RPMI8226 (cell line): ENCODE measurements at places on chromosomes 2 and 18.
A peak's percentile ranks its signal among the peaks of the same experiment; 100 is the strongest.

- no peak for DNase-seq
These were observed 105.1 kb upstream of the HS6ST1 start for GRCh38 chr2:128423788-128424165.

DNA sequence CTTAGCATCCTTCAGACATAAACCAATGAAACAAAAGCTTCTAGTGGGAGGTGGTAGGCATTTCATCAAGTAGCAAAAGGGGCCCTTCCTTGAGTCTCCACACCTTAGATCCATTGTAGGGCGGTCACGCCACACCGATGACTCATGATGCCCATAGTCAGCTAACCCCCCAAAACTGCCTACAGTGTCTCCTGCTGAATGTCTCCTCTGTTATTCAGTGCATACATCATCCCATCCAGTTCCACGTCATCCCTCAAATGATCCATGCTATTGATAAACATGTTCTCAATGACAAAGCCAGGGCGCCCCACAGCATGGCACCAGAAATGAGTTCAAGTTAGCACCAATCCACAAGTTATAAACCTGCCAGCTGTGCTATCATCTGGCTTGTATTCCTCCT lies 57.4 kb upstream of the ACKR3 start:
- no peak for DNase-seq

- no peak for DNase-seq
These were observed 79.3 kb upstream of the GLI2 start for GRCh38 chr2:120656273-120656950.

DNA sequence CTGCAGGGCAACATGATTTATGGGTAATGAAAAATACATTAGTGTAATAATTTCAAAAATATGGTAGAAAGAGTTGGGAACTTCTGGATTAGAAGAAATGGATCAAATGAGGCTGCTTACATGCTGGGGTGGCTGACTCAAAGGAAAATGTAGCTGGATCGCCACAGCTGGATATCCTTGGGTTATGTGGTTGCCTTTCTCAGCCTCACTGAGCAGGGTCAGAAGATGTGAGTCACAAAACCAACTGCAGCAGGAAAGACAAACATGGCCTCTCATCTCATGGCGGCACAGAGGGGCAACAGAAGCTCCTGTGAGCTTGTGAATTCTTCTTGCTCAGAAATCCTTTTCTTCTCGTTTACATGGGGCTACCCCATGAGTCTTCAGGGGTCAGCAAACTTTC lies 317.1 kb upstream of the SPRED2 start:
- no peak for DNase-seq

DNA sequence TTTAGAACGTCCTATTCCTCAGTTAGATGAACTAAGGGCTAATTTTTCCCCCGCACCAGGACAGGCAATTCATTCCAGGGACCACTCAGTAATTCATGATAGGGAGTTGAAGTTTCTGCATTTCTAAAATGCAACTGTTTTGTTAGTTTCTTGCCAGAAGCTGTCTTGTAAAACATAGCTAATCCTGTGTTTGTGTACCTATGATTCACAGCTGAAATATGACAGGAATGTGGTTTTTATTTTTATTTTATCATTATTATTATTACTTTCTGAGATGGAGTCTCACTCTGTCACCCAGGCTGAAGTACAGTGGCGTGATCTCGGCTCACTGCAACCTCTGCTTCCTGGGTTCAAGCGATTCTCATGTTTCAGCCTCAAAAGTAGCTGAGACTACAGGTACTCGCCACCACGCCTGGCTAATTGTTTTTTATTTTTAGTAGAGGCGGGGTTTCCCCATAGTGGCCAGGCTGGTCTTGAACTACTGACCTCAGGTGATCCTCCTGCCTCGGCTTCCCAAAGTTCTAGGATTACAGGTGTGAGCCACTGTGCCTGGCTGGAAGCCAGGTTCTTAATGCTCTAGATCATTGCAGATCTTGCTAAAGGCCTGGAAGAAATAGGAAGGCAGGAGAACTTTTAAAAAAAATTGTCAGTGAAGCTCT lies 154.8 kb upstream of the FHL2 start:
- DNase-seq = peak; percentile 86

- DNase-seq = peak; percentile 75
These were observed 62.3 kb upstream of the GREB1L start for GRCh38 chr18:21179590-21180220.

- peak; percentile 94 for DNase-seq
These were observed 56.9 kb upstream of the CCDC141 start for GRCh38 chr2:179106676-179107428.

- no peak for DNase-seq
These were observed 25.3 kb upstream of the RPL31 start for GRCh38 chr2:100976645-100977391.
